ENCODE measurements at places on chromosomes 4 and X.

DNA sequence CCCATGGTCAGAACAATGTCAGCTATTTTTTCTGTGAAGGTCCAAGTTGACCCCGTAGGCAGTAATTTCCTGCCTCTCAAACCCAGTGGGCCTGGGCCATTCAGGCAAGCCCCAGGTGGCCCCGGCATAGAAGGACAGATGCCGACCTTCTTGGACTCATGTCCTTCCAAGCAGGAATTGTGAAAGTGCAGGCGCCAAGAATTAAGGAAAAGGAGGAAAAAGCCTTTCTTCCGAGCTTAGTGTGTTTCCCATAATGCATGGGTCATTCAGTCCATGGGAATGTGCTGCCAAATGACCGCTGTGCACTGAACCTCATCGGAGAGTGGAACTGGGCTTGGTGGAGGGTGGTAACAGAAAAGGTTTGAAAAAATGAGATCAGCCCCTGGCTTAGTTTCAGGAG is 196.5 kb upstream of the HS3ST1 start:
- no peak for DNase-seq

GRCh38 chr4:77025643-77026321 is 50.0 kb downstream of the CCNI start:
- no peak for DNase-seq

DNA sequence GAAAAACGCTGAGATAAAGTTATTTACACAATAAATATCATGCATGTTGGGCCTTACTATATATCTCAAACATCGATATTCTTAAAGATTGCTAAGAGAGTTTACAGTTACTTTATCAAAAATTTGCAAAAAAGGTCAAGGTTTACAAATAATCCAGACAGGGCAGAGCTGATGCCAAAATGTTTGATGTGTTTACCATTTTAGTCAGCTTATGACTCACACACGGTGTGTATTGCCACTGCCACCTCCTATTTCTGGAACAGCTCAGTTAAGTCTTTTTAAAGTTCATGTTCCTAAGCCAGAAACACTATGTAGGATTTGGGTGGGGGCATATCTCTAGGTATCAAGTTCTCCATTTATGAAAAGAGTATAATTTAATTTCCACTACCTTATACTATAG is 580.6 kb downstream of the INPP4B start:
- no peak for DNase-seq

DNA sequence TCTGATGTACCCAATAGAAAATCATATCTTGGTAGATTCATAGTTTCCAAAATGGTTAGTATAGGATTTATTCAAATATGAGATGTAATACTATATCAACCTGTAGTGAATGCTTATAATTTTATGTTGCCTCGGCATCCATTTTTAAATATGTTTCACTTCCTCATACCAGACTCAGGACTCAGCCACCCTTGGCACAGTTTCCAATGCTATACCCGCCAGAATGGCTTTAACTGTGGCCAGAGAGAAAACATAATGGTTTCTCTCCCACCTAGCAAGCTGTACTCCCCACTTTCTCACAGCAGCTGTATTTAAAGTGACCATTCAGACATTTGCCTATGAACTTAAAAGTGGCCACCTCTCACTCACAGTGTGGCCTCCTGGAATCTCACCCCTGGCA is 466.6 kb upstream of the PABPC4L start:
- DNase-seq: no peak

GRCh38 chrX:7074148-7074907 is 73.2 kb upstream of the STS start:
- DNase-seq: no peak

DNA sequence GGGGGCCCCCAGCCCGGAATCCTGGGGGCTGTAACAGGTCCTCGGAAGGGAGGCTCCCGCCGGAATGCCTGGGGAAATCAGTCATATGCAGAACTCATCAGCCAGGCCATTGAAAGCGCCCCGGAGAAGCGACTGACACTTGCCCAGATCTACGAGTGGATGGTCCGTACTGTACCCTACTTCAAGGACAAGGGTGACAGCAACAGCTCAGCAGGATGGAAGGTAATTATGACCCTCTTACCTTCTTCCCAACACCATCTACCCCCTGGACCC is 1.0 kb downstream of the FOXO4 start:
- no peak for DNase-seq

DNA sequence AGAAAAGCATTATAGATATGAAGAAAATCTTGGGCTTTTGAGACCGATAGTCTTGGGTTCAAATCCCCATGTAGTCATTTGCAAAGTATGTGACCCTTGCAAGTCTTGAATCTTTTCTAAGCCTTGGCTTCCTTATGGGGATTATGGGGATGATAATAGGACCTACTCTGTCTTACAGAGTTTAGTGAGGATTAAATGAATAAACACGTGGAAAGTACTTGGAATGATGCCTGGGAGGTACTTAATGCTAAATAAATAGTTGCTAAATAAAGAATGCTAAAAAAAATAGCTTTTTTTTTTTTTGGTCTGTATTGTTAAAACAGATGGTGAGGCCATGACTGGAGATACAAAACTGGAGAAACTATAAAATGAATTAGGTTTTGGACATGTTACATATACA is 292.7 kb downstream of the GPAT3 start:
- no peak for DNase-seq

DNA sequence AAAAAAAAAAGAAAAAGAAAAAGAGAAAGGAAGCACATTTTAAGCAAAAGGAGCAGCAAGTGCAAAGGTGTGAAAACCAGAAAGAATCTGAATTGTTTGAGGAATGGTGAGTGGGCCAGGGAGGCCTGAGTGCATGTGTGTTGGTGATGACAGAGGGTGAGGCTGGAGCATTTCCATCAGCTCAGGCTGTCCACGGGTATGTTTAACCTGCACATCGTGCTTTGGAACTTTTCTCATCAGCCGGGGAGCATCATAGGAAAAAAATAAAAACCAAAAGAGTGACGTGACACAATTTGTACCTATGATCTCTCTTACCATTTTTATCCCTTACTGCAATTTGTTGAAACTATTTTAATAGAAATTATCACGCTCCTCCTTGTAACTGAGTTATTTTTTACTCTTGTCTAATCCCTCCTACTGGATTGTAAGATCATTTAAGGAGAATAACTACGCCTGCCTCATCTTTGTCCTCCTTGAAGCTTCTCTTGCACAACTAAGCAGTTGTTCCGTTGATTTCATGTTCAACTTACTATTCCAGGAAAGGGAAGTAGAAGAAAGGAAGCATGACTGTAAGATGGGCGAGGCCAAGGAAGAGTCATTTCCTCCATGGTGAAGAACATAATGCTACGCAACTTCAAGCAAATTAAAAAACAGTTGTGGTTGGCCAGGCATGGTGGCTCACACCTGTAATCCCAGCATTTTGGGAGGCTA is 7.0 kb downstream of the PALLD start:
- DNase-seq: peak; percentile 83

DNA sequence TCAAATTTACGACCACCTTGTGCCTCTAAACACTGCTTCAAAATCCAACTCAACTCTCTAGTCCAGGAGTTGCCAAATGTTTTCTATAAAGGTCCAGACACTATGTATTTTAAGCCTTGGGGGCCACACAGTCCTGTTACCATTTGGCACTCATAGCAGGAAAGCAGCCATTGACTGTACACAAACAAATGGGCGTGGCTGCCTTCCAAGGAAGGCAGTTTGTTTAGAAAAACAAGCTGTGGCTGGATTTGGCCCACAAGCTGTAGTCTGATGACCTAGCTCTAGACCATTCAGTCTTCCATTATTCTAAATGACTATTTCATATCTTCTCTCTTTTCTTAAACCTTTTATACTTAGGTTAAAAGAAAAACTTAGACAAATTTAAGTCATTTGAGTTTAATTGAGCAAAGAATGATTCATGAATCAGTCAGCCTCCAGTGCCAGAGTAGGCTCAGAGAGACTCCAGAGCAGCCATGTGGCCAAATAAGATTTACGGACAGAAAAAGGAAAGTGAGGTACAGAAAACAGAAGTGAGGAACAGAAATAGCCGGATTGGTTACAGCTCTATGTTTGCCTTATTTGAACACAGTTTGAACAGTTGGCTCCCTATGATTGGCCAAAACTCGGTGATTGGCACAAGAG is 825.8 kb upstream of the LCORL start:
- DNase-seq: no peak

- no peak for DNase-seq
Observed at GRCh38 chrX:54134269-54134668, 48.8 kb downstream of the FAM120C start.

DNA sequence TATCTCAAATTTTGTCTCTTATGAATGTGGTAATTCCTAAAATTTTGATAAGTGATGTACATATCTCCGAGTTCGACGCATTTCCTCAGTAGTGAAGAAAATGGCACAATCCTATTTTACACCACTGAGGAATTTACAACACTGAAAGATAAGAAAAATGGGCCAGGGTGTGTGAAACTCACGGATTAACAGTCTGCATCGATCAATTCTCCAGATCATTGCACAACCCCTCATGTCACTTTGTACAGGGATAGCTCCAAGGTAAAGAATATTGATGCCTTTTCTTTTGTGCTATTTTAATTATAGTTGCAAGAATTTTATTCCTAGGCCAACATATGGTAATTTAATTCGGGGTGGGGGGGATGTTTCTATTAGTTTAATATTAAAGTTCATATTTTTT is 268.7 kb upstream of the VCX3A start:
- no peak for DNase-seq

DNA sequence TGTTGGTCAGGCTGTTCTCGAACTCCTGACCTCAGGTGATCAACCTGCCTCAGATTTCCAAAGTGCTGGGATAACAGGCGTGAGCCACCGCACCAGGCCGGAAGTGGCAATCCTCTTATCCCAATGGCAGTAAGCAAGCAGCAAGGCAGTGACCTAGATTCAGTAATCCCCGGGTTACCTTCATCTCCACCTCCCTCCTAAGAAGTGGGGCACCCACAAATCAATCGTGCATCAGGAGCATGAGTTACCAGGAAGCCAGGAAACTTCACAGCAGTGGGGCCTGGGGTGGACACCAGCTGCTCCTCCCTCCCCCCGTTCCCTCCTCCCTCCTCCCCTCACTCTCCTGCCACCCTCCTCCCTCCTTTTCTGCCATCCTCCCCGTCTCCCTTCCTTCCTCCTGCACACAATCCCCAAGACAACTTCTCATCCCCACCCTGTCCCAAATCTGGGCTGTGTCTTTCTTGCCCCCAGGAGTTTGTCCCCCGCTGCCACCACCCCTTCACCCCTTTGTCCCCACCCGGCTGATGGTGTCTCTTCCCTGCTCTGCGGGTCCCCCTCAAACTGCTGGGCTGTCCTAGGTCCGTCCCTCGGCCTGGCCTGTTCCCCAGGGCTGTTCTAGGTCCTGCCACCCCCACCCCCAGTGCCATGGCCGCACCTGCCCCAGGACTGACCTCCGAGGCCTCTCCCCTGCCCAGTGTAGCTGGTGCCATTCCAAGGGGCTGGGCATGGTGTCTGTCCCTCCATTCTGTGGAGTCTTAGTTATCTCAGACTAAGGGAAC is 2.2 kb downstream of the PDE6B start:
- DNase-seq: no peak

DNA sequence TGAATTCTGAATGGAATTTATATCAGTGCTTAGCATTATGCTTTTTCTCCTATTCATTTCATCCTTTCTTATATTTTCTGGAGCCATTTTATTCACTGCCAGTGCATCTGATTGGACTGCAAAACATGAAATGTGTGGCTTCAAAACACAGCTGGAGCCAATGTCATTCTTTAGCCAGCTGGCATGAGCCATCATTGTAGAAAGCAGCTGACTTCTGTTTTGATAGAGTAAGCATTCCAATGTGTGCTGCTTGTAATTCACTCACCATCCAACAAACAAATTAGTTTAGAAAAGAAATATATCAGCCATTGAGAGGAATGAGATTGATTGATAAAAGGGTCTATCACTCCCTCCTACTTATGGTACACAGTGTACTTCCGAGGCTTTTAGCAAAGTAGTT is 2616.0 kb downstream of the ARAP2 start:
- DNase-seq: no peak

GRCh38 chr4:182906786-182907185 is 10.4 kb downstream of the DCTD start:
- DNase-seq: no peak

DNA sequence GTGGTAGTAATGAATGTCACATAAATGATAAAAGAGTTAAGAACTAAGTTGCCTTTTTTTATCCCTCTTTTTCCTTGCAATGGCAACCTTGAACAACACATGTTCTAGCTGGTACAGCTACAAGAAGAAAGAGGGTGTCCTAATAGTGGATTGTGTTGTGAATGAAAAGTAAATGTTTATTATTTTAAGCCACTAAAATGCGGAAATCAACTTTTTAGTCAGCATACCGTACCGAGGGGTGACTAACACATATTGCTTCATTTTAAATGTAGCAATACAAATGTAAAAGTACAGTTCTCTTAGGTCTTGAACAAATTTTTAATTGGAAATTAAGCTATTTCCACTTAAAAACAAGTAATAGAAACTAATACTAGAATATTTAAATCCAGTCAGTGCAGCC is 17.7 kb upstream of the AP1AR start:
- peak; percentile 61 for DNase-seq

GRCh38 chr4:90007494-90008167 is 113.0 kb downstream of the MMRN1 start:
- DNase-seq: no peak

- DNase-seq: peak; percentile 56
Observed at GRCh38 chr4:84750260-84750959, 167.5 kb downstream of the CDS1 start.

DNA sequence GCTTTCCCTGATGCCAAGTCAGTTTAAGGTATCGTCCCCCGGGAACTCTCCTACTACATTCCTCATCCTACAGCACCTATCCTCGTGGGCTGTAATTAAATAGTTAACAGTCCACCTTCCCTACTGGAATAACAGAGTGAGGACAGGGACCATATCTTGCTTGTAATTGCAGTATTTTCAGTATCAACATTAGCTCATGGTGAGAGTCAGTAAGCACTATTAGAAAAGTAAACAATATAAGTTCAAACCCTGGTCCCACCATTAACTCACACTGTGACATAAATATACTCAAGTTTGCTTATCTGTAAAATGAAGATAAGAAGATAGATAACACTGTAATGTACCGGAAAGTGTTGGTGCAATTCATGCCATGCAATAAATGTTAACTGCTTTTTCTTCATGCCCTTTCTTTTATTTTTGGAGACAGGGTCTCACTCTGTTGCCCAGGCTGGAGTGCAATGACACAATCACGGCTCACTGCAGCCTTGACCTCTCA is 61.3 kb downstream of the SH3RF1 start:
- no peak for DNase-seq

DNA sequence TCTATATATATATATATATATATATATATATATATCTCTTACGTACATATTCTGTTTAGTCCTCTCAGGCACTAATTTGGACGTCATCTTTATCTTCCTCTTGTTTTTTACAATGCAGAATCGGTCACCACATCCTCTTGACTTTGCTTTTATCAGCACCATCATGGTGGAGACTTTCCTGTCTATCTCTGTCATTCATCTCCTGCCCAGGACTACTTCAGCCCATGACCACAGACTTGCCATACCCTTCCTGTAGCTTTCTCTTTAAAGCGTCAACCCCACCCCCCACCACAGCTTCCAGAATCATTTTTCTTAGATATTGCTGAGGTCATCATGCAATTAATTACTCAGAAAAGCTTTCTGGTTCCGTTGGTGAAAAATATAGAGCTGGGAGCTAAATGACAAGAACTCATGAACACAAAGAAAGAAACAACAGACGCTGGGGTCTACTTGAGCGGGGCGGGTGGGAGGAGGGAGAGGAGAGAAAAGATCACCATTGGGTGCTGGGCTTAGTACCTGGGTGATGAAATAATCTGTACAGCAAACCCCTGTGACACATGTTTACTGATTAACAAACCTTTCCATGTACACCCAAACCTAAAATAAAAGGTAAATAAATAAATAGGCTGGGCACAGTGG is 30.5 kb upstream of the PRKX start:
- DNase-seq: peak; percentile 67

All from NB4 (cell line).